ENCODE measurements at places on chromosomes 3 and 15.

DNA sequence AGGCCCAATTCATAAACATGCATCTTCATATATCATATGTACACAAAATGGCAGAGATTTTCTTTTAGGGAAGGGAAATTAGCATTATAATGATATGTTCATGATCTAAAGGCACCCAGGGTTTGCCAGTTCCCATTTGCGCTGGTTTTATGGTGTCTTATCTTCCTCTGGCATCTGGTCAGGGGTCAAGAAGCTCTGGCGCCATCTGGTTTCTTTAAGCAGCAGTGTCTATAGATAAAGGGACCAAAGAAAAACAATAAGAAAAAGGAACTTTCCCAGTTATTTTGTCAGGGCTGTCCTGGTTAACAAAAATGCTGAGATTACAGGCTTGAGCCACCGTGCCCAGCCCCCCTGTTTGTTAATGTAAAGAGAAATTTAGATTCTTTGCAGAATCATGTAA is 3.3 kb upstream of the DCP1A start:
- no peak for DNase-seq

DNA sequence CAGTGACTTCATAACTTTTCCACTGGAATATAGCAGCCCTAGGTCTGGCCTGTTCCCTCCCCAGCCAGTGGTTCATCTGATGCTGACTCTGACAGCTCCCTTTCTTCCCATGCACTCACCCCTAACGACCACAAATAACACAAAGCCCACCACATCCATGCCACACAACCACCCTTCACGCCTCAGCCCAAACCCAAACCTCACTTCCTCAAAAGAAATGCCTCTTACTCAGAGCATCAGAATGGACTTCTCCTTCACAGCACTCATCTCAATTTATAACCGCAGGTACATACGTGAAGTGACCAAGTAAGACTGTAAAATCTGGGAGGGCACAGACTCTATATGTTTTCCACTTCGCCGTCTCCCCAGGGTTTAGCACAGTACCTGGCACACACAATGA is 1.1 kb downstream of the RBSN start:
- no peak for DNase-seq

DNA sequence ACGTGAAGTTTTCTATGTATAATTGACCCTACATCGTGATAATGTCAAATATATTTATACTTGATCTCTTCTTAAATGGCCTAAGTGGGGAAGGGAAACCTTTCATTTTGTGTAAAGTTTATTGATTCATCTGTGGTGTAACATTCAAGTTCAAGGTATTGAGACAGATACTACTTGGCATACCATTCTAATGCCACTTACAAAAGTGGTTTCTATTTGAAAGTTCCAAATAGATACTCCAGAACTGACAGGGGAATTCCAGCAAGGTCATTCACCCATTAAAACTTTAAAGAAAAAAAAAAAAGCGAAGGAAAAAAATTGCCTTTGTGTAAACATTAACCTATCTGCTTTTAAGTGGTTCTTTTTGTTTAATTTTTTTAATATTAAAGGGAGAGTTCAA is 45.3 kb upstream of the MAP3K13 start:
- DNase-seq, result no peak

DNA sequence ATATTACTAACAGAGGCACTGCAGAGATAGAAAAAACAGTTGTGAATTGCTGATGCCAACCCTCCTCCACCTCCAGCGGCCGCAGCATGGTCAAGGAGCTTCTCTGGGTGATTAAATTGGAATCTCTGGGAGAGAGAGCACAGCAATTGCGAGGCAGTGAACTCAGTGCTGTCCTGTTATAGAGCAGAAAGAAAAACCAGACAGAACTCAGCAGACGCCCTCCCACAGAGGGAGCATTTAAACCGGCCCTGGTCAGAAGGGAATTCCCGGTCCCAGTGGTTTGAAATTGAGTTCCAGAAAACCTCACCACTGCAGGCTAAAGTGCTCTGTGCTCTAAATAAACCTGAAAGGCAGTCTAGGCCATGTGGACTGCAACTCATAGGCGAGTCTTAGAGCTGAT is 175.4 kb downstream of the SQOR start:
- no peak for DNase-seq

DNA sequence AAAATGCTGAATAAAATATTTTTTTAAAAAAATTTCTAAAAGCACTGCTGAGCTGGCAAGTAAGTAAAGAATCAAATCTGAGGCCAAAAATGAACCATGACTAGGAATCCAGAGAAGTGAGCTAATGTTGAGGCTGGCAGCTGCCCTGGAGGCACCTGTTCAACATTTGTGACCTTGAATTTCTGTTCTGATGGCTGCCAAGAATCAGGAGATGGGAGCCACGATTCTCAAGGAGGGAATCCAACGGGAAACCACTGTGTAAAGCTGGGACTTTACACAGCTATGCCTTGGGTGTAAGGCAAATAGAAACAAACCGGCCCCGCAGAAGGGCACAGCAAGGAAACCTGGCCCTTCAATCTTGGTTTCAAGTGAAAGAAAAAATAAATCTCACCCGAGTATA is 22.7 kb downstream of the HEG1 start:
- DNase-seq, result no peak
